ENCODE measurements at places on chromosomes 5 and 9.

DNA sequence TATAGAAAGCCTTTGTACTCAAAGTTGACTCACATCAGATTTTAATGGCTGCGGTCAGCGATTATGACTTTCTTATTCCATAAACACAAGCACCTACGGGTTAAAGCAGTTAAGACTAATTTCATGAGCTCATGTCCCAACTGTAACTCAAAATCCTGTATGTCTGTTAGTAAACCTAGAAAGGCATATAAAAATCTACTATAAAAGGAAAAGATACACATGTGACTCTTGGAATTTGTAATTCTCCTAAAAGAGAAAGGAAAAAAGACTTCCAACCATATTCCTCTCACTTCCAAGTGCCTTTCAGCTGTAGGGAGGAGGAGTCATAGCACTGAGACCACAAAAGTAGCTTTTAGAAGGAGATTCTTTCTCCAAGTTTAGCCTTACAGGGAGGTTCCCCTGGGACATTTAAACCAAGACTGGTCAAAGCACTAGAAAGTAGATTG lies 129.1 kb downstream of the EBF1 start:
- no peak for DNase-seq

DNA sequence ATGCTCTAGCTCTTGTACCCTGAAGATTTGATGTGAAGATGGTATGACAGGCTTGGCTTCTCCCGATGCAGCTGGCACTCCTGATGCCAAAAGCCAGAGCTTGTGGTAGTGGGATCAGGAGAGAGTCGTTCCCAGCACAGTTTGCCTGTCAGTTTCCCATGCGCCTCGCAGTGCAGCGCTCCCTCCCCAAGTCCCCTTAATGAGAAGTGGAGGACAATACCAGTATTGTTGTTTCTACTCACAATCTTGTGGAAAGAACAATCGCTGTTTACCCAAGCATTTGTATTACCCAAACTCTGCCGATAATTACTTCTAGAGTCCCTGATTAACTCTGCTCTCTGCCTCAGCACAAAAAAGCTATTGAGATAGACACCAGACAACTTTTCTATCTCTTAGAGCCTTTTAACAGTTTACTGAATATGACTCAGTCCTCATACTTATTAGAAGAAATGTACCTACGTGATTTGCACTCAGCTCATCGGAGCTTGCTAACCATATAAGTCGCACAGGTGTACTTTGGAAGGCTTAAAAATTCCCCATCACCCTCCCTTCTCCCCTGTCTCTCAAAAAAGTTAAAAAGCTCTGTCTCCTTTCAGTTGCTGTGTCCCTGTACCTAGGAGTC lies 283.2 kb upstream of the TMEM161B start:
- no peak for DNase-seq

DNA sequence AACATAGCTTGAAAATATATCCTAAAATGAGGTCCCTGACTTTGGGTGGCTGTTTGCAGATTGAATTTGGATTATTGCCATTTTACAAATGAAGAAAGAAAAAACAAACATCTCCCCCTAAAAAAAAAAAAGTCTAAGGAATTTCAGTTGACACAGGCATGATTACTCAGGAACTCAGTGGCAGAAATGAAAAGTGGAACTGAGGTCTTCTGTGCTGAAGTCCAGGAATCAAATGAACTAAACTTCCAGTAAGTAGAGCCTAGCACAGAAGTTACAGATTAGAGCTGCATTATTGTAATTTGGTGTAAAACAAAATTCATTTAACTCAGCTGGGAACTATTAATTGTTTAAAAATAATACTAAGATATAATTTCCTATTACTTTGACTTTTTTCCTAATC lies 26.7 kb downstream of the FAM170A start:
- no peak for DNase-seq

GRCh38 chr9:81855538-81855937 lies 72.7 kb upstream of the SPATA31D4 start:
- DNase-seq: no peak

GRCh38 chr5:67887748-67888161 lies 327.8 kb upstream of the PIK3R1 start:
- DNase-seq: no peak

DNA sequence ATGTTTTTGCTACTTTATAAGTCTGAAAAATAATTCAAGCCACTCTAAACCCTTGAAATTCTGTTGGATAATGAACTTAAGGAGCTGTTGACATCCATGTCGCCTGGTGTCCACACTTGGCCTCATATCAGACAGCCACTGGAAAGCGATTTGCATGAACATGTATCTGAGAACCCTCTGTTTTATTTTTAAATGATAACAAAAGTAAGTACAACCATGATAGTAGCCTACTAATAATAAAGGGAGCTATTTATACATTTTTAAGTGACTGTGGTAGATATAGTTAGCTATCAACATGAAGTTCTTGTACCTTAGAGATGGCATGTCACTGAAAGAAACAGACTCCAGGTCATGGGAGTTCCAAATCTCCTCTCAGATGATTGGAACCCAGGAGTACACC lies 53.3 kb downstream of the PLCXD3 start:
- DNase-seq: no peak

DNA sequence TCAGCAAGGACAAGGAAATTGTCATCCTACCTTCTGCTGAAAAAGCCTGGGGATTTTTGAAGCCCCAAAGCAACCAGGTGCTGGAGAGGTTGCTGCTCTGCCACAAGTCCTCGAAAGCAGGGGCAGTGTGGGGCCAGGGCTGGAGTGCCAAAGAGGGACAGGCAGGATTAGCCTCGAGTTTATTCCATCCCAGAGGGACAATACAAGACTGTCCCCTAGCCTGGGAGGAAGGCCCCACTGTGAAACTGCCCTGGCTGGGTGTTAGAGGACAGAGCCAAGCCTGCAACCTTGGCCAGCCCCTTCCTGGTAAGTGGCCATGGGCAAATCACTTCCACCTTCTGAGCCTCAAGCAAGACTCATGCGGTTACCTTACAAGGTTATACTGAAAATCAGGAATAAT lies 55.1 kb downstream of the WHRN start:
- no peak for DNase-seq

DNA sequence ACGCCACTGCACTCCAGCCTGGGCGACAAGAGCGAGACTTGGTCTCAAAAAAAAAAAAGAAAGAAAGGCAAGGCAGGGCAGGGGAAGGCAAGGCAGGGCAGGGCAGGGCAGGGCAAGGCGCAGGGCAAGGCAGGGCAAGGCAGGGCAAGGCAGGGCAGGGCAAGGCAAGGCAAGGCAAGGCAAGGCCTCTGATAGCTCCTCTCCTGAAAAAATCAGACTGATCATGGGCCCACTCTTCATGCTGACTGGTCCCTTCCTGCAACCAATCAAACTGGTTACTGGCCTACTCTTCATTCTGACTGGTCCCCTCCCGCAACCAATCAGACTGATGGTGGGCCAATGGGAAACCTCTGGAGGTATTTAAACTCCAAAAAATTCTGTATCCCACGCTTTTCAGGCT lies 3.4 kb upstream of the ZBTB5 start:
- DNase-seq: peak; percentile 8

- no peak for DNase-seq
These were observed 111.0 kb downstream of the GAPVD1 start for GRCh38 chr9:125372441-125373226.

GRCh38 chr9:96519787-96520186 lies 69.8 kb downstream of the HABP4 start:
- DNase-seq: no peak

- DNase-seq: no peak
These were observed 275.7 kb upstream of the MSX2 start for GRCh38 chr5:174448662-174449061.

GRCh38 chr5:32707418-32707997 lies 3.6 kb upstream of the NPR3 start:
- DNase-seq: peak; percentile 14
